ENCODE measurements at places on chromosomes 2 and 18.

- no peak for DNase-seq
Observed at GRCh38 chr2:56133441-56133840, 50.3 kb upstream of the CCDC85A start.

- DNase-seq = no peak
Observed at GRCh38 chr18:13551305-13551603, 175.1 kb downstream of the FAM210A start.

- DNase-seq = no peak
Observed at GRCh38 chr2:117832332-117832731, 17.8 kb downstream of the DDX18 start.

DNA sequence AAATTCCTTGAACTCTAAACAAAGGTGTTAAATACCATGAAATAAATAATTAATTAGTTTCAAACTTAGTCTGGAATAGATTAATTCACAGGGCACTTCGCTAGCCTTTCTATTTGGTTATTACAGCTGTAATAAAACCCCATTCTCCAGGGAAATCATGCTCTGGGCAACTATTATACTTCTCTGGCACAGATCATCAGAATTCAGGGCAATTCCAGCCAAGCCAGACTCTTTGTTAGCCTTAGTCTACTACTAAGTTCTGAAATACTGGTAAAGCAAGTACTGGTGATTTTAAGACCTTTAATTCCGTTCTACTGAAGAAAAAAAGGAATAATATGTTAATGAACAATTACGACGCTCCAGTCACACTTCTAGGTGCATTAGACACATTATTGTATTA lies 123.4 kb upstream of the PDE1A start:
- DNase-seq = no peak

GRCh38 chr2:21910832-21911507 lies 787.2 kb downstream of the TDRD15 start:
- DNase-seq = no peak

DNA sequence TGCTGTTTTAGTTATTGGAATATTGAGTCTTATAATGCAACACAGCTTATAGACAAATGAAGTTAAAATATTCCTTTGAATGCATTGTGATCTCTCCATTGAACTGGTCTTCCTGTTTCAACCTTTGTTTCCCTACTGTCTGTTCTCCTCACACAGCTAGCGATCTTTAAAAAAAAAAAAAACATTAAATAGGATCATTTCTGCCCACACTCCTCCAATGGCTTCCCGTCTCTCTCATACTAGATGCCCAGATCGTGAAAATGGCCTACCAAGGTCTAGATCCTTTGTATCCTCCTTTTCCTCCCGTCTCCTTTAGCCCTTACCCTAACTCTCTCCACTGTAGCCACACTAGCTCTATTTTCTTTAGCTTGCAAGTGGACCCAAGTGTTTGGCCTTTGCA lies 2.4 kb downstream of the FAM171B start:
- no peak for DNase-seq
